ENCODE measurements at places on chromosomes 13 and 19.

- DNase-seq, result no peak
These were observed 1.1 kb downstream of the TPT1 start for GRCh38 chr13:45339867-45340266.

DNA sequence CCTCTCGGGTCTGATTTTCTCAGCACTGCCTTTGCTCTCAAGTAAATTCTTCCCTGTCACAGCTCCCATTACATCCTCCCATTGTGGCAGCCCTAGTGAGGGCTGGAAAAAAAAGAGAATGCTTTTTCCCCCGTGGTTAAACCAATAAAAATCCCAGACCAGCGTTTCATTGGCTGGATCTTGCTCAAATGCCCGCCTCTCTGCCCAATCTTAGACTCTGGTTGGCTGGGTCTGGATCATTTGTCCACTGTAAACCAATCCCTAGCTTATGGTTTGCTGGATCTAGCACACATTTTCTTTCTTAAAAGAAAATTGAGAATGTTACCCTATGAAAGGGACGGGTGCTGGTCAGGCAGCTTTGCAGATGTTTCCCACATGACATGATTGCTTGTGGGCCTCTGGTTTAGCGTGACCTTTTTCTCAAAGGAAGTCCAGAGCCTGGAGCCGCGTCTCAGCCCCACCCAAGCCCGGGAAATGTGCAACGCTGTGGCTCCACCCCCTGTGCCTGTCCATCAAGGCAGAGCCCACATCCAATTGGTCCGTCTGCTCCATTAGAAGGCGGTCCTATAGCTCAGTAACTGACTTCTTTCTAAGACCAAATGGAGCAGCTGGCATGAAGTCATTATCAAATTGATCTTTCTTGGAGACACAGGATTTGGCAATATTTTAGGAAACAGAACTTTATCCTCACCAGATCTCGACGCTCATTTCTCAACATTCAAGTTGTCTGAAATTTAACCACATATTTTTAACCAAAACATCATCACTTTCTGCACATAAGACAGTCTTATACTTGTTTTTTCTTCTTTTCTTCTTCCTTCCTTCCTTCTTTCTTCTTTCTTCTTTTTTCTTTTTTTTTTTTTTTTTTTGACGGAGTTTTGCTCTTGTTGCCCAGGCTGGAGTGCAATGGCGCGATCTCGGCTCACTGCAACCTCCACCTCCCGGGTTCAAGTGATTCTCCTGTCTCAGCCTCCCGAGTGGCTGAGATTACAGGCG, 2.6 kb upstream of the MCEMP1 start:
- DNase-seq, result peak; percentile 77

DNA sequence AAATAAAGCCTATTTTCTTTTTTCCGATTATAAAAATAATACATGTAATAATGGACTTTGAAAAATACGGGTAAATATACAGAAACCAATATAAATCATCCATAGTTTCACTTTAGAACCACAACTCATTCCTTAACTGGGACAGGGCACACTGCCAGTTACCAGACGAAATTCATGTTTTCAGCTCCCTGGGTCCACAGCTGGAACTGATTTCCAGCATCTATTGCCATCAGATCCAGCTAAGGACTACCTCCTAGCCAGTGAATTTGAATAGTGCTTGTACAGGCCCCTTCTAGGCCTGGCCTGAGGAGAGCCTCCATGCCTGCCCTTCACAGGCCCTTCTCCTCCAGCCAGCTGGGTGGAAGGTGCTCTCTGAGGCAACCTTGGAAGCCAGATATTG, 30.0 kb upstream of the ATP12A start:
- peak; percentile 66 for DNase-seq

DNA sequence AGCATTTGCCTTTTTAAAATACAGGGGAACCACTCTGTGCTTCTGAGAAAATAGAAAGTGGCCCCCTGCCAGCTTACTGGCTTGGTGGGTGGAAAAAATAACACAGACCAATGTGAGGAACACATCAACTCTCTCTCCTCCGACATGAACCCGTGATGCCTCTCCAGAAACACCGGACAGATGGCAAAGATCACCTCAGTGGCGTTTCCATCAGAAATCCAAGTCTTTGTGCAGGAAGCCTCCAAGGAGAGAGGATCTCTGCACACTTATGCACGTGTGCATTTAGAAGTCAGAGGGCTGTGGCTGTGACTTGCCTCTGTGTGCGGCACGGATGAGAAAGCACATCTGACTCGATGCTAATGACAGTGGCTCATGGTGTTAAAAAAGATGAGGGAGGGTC, 112.3 kb upstream of the KLF12 start:
- DNase-seq, result no peak

DNA sequence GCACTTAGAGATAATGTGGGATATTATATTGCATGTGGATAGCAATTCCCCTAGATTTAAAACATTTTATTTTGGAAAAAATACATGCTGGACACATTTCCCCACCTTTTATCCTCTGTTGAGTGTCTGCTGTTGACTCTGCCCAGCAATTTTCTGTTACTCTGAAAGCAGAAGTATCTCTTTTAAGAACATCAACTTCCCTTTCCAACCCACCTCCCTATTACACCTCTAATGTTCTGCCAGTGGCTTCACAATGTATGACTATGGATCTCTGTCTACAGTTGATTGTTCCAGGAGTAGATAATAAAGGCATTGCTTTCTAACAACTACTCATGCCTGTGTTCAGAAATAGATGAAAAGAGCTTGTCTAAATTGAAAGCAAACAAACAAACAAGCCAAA, 754.8 kb upstream of the SLITRK6 start:
- DNase-seq, result no peak

GRCh38 chr19:48713041-48713863, 6.3 kb downstream of the MAMSTR start:
- DNase-seq, result no peak

DNA sequence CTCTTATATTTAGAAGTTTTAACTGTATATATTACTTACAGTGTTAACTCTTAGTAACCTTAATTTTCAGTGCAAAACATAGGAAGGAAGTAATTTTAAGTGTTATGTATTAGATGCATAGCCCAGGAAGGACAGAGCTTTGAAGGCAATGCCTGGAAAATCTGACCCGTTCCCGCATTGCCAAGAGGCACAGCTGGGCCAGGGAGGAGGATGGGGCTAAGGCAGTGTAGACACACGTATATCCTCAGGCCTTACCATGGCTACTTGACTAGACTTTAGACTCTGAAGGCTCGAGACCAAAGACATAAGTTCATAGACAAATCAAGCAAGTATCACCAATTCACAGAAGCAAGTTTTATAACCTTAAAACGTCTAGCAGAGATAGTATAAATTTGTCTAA, 1944.2 kb downstream of the OLFM4 start:
- DNase-seq, result no peak

DNA sequence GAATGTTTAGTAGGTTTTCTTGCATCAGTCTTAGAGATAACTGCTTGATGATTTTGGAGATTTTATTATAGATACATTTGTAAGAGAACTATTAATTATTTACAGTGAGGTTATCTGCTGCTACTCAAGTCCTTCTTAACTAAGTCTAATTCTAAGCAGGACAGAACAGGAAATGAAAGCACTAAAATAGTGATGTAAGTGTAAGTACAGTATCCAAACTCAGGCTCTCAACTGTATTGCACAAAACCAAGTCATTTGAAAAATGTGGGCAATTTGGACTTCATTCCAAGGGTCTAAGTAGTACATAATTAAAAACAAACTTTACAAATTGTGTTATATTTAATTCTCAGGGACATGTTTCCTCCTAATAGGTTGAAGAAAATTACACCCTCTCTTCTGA, 417.1 kb downstream of the ITGBL1 start:
- DNase-seq, result peak; percentile 10

- no peak for DNase-seq
These were observed 203.1 kb downstream of the TM9SF2 start for GRCh38 chr13:99704390-99704789.

- no peak for DNase-seq
These were observed 467.2 kb downstream of the ITGBL1 start for GRCh38 chr13:101919541-101920181.

DNA sequence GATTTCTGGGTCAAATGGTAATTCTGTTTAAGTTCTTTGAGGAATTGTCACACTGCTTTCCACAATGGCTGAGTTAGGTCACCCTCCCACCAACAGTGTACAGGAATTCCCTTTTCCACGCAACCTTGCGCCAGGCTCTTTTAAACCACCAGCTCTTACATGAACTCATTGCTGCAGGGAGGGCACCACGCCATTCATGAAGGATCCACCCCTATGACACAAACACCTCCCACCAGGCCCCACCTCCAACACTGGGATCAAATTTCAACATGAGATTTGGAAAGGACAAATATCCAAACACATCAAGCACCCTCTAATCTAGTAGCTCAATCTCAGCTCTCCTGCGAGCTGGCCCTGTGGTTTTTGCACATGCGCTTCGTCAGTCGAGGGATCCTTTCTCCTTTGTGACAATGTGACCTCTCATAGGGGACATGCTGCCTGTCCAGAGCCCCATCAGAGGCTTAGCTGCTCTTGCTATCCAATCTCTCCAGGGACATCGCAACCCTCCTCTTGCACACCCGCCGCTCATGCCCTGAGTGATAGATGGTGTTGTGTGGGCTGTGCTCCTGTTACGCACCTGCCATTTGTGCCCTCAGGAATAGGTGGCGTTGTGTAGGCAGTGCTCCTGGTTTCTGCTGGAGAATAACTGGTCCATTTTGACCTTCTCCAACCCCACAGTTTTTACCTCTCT, 328.0 kb downstream of the UQCRFS1 start:
- DNase-seq, result no peak

- DNase-seq, result no peak
These were observed 64.2 kb downstream of the SMARCA4 start for GRCh38 chr19:11025006-11025405.

- DNase-seq, result no peak
These were observed 136.0 kb downstream of the UQCRFS1 start for GRCh38 chr19:29076963-29077362.

GRCh38 chr13:111549464-111549863, 229.0 kb downstream of the TEX29 start:
- DNase-seq, result no peak

DNA sequence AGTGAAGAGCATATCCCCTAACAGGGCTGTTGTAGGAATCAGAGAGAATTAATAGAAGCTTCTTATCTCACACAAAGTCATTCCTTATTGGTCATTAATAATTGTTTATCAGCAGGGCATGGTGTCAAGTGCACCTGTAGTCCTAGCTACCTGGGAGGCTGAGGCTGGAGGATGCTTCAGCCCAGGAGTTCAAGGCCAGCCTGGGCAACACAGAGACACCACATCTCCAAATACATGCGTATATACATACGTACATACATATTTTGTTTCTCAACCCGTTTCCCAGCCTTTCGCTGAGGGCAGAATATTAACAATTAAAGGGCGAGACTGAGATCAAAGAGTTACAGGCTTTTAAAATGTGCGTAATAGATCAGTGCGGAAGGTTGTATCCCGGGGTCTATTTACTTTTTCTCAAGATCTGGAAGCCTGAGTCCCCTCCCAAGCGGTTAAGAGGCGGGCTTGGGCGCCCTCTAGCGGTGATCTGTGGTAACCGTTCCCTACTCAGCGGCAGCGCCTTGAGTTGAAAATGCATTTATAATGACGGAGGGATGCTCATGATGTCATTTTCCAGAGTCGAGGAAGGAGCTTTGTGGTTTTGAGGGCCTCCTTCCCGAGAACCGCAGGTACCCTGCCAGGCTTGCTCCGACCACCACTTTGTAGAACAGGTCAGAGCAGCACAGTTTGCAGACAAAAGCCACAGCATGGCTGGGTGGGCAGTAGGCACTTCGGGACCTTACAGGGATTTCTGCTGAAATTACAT, 169.6 kb upstream of the GPR12 start:
- DNase-seq, result peak; percentile 43

DNA sequence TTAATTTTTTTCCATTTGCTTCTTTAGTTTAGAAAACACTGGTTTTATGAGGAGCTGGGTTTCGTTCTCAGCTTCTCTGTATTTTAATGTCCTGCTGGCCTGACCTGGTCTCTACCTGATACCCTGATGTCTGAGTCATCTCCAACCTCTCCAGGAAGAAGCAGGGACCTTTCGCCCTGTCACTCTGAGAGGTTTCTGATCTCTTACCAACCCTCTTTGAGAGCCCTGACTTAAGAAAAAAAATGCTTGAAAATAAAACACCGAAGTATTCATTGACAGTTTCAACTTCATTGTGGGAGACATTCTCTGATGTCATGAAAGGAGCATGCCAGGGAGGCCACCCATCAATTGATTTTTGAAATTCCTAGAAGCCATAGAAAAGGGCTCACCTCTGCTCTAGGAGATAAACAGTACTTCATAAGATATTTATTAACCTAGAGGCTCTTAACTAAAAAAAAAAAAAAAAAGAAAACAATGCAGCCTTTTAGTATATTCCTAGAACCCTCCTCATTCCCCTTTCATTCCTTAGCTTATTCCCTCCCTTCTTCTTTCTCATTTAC, 234.8 kb downstream of the ENOX1 start:
- no peak for DNase-seq

GRCh38 chr19:3516675-3517207, 10.6 kb downstream of the FZR1 start:
- no peak for DNase-seq

GRCh38 chr13:75079226-75079625, 402.7 kb downstream of the TBC1D4 start:
- peak; percentile 57 for DNase-seq

GRCh38 chr19:1774989-1775772, 21.9 kb downstream of the ONECUT3 start:
- DNase-seq, result peak; percentile 23

GRCh38 chr19:19687090-19687489, 18.5 kb downstream of the ZNF101 start:
- DNase-seq, result no peak

GRCh38 chr13:51895906-51896888, 34.4 kb downstream of the CCDC70 start:
- DNase-seq, result peak; percentile 82

DNA sequence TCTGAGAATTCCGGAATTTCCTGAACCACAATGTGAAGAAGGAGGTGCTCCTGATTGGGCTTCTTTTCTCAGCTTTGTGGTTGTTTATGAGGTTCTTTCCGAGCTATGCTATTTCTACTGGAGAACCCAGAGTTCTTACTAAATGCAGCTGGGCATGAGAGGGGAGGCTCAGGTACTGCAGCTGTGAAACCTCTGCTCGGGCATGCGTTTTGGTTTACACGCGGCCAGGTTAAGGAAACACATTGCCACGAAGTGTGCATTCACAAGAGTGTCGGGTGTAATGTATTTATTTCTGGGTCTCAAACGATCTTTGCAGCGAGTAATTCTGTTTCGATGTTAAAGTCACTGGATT, 661 bp upstream of the MIR17HG start:
- peak; percentile 35 for DNase-seq

- DNase-seq, result no peak
These were observed 11.2 kb upstream of the N4BP2L2 start for GRCh38 chr13:32549788-32550187.
